ENCODE measurements at places on chromosomes 2 and 18. TPM values are rescaled to one million over a fixed set of nuclear protein-coding genes. Genes with fewer than 3 reads are reported as not detected.

Gene IL36A
- total RNA-seq, result 0.34 TPM

Gene DLX1
- total RNA-seq, result 0.09 TPM

DNA sequence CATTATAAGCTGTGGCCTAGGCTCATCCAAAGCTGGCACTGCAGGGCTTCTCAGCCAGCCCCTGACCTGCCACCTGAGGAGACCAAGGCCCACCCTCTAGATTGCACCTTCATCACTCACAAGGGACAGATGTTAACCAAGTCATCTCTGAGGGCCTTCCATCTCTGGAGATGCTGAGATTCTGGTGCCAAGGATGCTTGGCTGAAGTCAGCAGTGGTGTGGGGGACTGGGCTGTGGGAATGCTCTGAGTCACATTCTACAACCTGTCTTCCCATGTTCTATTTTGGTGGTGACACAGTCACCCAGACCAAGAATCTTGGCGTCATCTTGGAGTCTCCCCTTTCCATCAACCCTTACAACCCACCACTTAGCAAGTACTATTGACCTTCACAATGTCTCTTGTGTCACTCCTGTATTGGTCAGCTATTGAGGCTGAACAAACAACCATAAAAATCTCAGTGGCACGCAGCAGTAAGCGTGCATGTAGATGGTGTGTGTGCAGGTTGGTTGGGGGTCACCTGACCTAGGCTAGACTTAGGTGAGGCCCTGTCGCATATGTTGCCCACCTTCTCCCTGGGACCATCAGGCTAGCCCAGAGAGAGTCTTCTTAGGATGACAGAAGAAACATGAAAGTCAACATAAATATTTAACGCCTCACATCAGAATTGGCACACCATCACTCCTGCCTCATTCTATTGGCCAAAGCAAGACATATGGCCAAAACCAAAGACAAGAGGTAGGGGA lies 135.0 kb downstream of the SMAD7 start:
- no peak for DNase-seq

DNA sequence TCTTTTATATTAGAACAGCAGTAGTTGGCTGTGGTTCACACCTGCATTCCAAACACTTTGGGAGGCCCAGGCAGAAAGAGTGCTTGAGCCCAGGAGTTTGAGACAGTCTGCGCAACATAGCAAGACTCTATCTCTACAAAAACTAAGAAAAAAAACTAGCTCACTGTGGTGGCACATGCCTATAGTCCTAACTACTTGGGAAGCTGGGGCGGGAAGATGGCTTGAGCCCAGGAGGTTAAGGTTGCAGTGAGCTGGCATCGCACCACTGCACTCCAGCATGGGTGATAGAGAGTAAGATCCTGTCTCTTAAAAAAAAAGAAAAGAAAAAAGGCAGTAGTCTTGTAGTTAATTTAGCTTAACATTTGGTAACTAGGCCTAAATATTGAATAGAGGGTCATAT lies 136.6 kb downstream of the AGPS start:
- DNase-seq, result no peak

- no peak for DNase-seq
Observed at GRCh38 chr2:201746551-201746950, 34.2 kb downstream of the ALS2 start.

- DNase-seq, result no peak
Observed at GRCh38 chr2:98388081-98388480, 41.8 kb downstream of the CNGA3 start.

- DNase-seq, result no peak
Observed at GRCh38 chr2:226664140-226664539, 135.5 kb downstream of the IRS1 start.

DNA sequence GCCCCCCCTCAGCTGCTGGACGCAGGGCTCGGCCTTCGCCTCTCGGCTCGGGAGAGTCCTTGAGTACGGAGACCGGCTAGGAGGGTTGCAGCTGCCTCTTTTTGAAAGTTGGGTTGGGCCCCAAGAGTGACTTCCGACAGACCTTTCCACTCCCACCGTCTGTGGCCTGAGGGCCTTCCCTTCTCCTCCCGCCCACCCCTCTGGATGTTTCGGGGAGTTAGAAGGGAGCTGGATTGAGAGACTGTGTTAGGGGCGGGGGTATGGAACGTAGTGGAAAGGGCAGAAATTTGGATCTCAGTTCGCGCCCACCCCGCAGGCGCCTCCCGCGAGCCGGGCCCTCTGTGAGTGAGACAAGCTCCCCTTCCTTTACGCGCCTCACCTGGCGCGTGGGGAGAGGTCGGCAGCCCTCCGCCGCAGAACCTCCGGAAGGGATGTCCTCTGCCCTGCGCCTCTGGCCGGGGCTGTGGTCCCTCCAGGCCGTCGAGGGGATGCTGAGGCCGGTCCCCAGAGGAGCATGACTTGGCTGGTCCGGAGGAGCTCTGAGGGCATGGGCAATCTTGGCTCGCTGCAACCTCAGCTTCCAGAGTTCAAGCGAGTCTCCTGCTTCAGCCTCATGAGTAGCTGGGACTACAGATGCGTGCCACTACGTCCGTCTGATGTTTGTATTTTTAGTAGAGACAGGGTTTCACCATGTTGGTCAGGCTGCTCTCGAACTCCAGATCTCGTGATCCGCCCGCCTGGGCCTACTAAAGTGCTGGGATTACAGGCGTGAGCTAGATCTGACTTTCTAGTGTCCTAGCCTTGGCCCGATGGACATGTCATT lies 15.9 kb downstream of the C2orf74 start:
- DNase-seq, result peak; percentile 25

GRCh38 chr2:120741571-120742561 lies 6.2 kb downstream of the GLI2 start:
- DNase-seq, result peak; percentile 3

DNA sequence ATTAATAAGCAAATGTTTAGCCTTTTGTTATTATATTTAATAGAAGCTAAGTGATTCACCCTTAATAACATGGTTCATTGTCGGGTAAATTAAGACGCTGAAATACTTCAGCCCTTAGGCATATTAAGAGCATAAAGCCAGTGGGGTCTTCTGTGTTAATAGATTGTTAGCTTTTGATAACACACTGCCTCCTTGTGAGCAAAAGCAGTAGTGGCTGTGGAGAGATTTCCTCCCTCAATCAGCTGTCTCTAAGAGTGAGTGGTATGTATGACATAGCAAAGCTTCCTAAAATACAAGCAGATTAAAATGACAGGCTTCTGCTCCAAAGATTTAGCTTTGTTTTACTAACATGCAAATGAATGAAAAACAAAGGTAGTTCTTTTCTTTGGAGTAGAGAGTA lies 143.7 kb upstream of the SYT4 start:
- DNase-seq, result no peak

GRCh38 chr18:50849419-50849821 lies 29.5 kb upstream of the ME2 start:
- DNase-seq, result no peak
